ENCODE measurements at places on chromosomes 6 and 20.

- no peak for DNase-seq
Measured at GRCh38 chr6:158131926-158132325, 36.1 kb downstream of the SERAC1 start.

GRCh38 chr20:6750438-6750837 is 17.0 kb upstream of the BMP2 start:
- DNase-seq = no peak

GRCh38 chr20:8471465-8471864 is 339.4 kb downstream of the PLCB1 start:
- DNase-seq = no peak

- no peak for DNase-seq
Measured at GRCh38 chr6:41723530-41724227, 11.7 kb downstream of the TFEB start.

DNA sequence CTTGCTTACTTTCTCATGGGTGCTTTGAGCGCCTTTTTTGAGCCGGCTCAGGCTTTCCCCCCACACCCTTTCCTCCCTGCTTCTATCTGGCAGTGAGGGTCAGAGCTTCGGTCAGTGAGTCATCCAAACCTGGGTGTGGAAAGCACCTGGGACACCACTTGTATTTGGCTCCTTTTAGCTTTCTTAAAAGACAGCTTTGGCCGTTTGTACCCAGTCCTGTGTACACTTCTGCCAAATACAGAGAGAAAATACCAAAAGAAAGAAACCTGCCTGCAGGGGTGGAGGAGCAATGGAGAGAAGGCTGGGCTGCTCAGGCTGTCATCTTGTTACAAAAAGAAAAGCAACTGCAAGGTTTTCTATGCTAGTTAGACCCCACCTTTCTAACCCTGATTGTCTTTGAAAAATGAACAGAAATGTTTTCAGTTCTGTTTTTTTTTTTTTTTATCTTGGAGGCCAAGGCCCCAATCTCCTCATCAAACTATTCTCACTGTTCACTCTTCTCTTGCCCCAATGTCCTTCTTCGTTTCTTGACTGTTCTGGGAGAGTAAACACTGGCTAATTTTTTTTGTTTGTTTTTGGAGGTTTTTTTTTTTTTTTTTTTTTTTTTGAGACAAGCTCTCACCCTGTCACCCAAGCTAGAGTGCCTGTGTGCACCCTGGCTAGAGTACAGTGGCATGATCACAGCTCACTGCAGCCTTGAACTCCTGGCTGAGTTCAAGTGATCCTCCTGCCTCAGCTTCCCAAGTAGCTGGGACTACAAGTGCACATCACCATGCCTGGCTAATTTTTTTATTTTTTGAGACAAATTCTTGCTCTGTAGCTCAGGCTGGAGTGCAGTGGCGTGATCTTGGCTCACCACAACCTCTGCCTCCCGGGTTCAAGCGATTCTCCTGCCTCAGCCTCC is 76.4 kb downstream of the SSR1 start:
- DNase-seq = no peak

- no peak for DNase-seq
Measured at GRCh38 chr6:85172705-85173104, 277.2 kb upstream of the NT5E start.

DNA sequence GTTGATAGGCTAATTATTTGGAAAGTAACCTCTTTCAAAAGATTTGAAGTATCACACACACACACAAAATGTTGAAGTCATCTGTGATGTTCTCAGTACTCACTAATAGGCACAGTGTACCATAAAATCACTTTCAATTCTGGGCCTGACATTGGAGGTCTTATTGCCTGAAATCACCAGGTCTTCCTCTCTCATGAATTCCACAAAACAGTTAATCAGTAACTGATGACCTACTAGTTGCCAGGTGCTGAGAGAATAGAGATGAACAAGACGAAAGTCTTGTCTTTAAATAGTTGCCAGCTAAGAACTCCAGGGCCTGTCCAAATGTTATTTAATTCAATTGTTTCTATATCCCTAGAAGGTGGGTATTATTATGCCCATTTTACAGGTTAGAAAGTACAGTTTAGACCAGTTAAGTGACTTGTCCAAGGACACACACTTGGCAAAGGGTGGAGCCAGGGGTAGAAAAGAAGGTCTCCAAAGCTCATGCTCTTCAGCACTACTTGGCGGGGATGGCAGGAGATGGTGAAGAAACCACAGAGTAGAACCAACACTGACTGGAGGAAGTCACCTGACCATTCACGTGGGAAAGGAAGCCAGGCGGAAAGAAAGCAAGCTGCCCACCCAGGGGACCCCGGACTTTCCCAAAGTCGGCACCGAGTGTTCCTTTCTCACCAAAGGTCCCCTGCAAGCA is 116.4 kb downstream of the KIF6 start:
- DNase-seq = no peak

GRCh38 chr6:144104898-144105487 is 9.6 kb upstream of the SF3B5 start:
- no peak for DNase-seq

Measured in stimulated activated CD8-positive, alpha-beta memory T cell treated with anti-CD3 and anti-CD28 coated beads, Interleukin-4, amount 100 ng/mL, for 4 hours (primary cell).